ENCODE measurements at places on chromosomes 12 and 14.

DNA sequence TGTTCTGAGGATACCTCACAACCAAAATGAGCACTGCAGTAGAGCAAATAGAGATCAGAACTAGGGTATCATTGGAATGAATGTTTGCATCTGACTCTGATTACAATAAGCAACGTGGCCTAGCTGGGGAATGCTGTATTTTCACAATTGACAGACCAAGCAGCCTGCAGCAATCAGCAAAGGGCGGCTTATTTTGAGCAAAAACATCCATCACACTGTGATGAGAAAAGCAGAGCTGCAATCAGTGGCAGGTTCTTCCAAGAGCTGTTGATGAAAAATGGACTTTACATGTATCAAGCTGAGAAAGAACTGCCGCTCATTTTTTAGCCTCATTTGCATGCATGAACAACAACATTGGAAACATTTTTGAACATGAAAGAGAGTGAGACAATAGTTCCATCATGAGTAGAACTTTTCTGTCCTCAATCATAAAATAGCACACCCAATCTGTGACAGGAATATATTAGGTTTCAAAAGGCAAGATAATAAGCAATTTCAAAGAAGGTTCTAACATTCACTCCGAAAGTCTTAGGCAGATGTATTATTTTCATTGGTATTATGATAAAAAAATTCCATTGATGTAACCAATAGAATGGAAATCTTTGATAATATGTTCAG, 249.7 kb upstream of the FBXO33 start:
- DNase-seq, result peak; percentile 15

GRCh38 chr14:68377459-68377858, 415.4 kb downstream of the ZFP36L1 start:
- no peak for DNase-seq

DNA sequence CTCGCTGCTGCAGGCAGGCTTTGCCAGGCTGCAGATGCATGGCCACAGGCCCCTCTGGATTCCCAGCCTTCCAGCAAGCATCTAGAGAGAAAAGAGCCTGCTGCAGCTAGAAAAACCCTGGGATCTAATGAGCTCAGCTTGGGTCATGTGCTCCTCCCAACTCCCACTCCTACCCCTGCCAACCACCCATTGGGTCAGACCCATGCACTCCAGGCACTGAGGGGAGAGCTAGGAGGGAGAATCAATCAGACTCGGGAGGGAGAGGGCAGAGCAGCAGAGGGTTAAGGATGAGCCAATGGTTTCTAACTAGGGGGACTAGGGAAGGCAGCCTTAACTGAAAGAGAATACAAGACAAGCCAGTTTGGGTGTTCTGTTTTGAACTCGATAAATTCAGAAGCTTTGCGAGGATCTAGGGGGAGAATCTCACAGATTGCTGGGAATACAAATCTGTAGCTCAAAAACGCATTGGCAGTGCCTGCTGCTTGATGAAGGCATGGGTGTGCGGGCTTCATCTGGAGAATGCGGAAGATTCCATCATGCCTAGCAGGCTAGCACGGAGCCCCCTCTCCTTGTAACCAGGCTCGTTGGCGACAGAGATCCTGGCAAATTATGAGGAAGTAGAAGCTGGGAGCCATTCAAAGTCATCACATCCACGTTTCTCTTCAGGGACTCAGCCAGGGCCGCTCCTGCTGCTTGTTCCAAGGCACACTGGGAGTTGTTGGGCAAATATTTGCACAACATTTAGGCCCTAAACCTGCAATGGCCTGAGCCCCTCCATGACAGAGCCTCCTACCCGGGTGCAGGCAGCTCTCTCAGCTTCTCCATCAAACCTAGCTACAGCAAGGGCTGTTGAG, 56.4 kb downstream of the VCPKMT start:
- DNase-seq, result no peak

- DNase-seq, result peak; percentile 95
Observed at GRCh38 chr12:47095446-47096236, 15.9 kb upstream of the AMIGO2 start.

GRCh38 chr12:51349026-51349425, 2.5 kb upstream of the CELA1 start:
- peak; percentile 33 for DNase-seq

DNA sequence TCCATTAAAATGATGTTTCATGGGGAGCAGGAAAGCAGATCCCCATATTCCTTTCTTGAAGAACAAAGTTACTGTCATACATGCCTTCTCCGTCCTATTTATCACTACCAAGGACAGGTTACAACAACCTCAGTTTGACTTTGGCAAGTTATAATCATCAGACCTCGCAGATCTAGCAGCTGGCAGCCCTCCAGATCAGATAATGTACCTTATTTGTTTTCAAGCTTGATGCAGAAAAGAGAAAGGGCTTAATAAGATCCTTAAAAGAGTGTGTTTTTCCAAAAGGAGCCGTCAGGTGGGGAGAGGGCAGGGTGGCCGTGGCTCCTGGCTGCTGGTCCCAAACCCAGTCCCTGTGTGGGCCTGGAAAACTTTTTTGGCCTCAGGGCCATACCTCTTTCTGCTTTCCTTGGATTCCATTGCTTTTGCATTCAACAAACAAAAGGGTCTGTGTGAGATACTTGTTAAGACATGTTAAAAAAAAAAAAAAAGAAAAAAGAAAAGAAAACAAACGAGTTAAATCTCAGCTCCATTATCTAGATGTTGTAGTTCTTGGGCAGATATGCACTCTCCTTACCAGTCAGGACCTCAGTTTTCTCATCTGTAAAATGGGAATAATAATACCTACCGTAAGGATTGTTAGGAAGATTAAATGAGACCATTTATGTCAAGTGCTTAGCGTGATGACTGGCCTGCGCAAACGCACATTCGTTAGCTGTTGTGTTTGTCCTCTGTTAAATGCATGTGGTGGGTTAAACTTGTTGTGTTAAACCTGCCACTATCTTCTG, 64.6 kb downstream of the B4GALNT3 start:
- no peak for DNase-seq

DNA sequence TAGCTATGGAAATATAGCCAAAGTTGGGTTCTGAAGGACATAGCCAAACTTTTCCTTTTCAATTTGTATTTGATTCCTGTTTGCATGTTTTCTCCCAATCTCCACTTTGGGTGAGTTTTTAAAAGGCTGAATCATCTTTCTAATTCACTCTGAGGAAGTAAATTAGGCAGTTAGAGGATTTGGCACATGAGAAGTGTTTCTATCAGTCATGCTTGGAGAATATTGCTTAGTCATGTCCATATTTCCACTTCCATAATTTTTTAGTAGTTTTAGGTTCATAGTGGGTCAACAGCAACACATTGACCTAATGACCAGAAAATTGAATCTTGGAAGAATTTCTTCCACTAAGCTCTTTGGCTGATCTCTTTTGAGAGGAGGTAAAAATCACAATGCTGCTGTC, 21.8 kb downstream of the IRAK3 start:
- peak; percentile 16 for DNase-seq

DNA sequence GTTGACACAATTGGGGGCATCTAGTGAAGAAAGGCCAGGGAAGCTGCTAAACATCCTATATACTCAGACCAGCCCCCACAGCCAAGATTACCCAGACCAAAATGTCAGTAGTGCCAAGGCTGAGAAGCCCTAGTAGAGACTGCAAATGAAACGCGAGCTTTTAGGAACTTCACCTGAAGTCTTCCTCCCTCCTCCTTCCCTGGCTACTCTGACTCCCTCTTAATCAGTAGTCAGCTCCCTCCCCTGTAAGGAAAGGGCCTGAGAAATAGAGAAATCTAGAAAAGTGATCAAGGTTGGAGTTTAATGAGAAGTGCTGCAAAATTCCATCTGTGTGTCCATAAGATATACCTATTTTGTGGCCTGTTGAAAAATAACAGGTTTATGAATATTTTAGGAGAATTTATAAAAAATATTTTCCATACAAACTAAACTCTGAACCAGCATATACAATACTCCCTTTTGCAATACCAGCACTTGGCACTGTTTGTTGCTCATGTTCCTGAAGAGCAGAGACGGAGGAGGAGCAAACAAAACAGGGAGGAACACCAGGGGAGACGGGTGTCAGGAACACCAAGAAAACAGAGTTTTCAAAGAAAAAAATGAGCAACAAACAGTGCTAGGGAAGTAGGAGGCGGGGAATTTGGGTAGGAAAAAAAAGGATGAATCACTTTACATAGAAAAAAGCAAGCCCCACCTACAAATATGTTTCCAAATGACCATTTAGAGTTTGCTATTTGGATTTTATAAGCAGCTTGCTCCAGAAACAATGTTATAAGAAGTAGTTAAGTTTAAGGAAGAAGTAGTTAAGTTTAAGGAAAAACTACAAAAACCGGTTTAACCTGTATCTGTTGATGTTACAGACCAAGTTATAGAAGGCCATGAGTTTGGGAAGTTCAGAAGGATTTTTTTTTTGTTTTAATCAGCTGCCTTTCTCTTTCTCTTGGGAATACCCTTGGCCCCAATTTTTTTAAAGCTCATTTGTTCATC, 282.1 kb upstream of the GRIP1 start:
- no peak for DNase-seq

GRCh38 chr14:37032863-37033262, 139.5 kb downstream of the SLC25A21 start:
- no peak for DNase-seq

DNA sequence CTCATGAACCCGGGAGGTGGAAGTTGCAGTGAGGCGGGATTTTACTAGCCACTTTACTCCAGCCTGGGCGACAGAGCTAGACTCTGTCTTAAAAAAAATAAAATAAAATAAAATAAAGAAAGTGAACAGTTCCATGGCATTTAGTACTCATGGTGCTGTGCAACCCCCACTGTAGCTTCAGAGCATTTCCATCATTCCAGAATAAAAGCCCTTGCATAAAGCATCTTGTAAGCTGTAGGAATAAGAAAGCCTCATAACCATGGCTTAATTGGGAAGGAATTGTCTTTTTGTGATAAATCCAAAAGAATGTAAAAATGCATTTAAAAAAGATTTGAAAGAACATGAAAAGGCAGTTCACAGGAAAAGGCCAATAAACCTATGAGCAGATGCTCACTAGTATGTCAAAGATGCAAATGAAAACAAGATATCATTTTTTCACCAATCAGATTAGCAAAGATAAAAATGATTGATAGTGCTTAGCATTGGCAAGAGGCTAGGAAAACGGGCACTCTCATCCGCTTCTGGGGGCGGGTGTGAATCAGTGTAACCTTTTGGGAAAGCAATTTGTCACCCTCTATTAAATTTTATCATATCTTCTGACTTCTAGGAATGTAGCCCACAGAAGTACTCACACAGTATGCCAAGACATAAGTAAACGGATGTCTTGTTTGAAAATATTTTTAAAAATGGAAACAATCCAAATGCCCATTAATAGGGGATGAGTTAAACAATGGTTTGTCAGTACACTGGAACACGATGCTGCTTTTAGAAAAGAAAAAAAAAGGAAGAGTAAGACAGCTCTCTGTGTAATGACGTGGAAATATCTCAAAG, 46.6 kb downstream of the CFAP251 start:
- peak; percentile 84 for DNase-seq

- DNase-seq, result peak; percentile 44
Observed at GRCh38 chr14:53022593-53022992, 71.7 kb upstream of the FERMT2 start.

- no peak for DNase-seq
Observed at GRCh38 chr14:72644758-72645489, 249.0 kb downstream of the DPF3 start.

GRCh38 chr14:58129208-58129607, 22.8 kb downstream of the ARMH4 start:
- no peak for DNase-seq

- peak; percentile 79 for DNase-seq
Observed at GRCh38 chr14:95545515-95546168, 10.8 kb downstream of the GLRX5 start.

DNA sequence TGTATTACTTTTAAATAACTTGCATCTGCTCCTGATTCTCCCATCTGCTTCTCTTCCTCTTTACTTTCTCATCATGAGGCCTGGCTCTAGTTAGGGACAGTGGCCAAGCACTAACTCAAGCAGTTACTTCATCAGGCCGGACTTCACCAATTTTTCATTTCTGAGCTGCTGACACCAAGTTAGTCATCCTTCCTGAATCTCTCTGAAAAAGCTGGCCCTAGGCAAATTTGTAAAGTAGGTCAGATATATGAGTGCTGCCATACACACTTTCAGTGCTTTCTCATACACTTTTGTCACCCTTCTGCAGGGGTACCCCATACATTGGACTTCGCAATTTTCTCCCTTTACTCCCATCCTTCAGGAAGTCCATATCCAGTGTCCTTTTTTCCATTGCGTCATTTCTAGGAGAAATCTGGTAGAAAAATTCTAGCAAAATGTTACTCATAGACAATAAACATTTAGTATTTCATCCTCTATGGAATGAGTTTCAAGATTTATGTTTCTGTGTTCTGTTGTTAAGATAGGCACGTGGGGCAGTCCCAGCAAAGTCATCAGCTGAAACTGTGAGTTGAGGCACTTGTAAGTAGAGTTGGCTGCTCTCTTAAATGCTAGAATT, 276.8 kb upstream of the TMPO start:
- peak; percentile 93 for DNase-seq
